ENCODE measurements at places on chromosomes 1 and 21.
A peak's percentile ranks its signal among the peaks of the same experiment; 100 is the strongest.

- DNase-seq = peak; percentile 12
Measured at GRCh38 chr1:61388566-61388965, 306.2 kb downstream of the NFIA start.

DNA sequence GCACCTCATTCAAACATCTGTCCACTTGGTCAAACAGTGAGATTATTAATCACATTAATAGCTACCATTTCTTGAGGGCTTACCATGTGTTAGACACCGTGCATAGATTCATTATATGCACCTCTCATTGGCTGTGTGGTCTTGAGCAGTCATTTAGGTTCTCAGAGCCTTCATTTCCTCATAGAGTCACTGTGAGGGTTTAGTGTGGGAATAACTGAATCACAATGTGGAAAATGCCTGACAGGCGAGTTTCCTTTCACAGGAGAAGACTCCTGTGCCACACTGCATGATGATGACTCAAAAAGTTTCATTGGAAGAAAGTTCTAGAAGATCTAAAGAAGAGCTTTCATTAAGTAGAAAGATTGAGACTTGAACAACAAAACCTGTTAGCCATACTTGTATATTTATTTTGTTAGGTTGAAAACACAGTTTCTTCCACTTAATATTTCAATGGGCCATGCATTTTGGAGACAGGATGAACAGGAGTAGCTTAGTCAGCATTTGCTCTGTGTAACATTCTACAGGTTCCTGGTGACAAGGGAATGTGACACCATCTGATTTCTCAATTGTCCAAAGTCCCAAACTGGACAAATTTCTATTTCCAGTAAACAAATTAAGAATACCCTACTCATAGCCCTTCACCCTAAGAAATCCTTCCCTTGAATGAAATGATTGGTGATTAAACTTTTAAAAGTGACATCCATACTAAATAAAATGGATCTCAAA, 45.7 kb downstream of the FYB2 start:
- no peak for DNase-seq

DNA sequence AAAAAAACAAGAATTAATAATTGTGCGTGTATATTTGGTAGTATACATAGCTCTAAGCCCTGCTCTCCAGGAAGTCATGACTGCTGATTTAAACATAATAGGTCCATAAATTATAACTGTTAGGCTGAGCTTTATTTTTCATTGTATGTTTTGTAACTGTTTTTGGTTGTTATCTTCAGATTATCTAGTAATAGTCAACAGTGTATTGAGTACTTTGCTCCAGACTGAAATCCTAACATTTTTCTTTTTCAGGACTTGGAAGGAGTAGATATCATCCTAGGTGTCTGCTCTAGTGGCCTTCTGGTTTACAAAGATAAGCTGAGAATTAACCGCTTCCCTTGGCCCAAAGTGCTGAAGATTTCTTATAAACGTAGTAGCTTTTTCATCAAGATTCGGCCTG, 90.9 kb downstream of the TMEM200B start:
- no peak for DNase-seq

DNA sequence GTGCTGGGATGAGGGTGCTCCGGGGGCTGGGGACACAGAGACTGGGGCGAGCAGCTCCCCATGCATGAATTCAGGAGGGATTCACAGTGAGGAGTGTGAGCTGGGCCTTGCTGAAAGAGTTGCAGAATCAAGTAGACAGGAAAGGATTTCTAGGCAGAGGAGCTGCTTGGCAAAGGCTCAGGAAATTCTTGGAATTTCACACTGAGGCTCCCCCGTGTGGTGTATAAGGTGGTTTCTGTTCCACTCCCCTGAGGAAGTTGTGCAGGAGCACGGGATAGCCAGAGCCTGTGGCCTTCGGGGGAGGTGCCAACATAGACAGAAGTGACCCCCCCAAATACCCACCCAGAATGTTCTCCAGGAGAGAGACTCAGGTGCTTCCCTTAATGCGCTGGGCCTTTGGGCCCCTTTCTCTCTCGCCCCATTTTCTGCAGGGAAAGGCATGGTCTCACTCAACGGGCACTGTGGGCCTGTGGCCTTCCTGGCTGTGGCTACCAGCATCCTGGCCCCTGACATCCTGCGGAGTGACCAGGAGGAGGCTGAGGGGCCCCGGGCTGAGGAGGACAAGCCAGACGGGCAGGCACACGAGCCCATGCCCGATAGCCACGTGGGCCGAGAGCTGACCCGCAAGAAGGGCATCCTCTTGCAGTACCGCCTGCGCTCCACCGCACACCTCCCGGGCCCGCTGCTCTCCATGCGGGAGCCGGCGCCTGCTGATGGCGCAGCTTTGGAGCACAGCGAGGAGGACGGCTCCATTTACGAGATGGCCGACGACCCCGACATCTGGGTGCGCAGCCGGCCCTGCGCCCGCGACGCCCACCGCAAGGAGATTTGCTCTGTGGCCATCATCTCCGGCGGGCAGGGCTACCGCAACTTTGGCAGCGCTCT, 58.5 kb upstream of the ACTL8 start:
- DNase-seq = no peak

GRCh38 chr1:178335426-178335825, 161.3 kb downstream of the CLEC20A start:
- no peak for DNase-seq

DNA sequence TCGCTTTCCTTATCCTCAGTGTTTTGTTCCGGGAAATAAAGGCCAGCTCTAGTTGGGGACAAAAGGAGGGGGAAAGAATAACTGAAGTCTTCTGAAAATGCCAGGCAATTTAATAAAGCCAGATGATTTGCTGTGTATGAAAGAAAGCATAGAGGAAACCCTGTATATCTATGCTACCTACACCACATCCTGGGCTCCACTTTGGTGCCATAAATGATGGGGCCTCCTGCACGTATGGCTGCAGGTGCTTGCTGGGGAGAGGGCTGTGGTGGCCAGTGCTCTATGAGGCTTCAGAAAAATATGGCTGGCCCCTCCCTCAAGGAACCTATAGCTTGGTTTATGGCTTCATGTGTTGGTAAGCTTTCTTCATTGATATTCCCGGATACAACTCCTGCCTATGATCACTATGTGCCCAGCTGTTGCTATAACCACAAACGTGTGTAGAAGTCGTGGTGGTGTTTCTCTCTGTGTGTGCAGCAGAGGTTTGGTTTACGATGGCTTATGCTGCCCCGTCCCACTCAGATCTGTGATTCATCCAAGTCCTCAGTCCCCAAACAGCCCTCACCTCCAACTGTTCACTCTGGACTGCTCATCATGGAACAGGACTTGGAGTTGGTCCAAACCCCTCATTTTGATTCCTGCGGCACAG, 59.5 kb downstream of the BACE2 start:
- no peak for DNase-seq

- DNase-seq = no peak
Measured at GRCh38 chr1:1355416-1355815, 2.9 kb downstream of the MXRA8 start.

DNA sequence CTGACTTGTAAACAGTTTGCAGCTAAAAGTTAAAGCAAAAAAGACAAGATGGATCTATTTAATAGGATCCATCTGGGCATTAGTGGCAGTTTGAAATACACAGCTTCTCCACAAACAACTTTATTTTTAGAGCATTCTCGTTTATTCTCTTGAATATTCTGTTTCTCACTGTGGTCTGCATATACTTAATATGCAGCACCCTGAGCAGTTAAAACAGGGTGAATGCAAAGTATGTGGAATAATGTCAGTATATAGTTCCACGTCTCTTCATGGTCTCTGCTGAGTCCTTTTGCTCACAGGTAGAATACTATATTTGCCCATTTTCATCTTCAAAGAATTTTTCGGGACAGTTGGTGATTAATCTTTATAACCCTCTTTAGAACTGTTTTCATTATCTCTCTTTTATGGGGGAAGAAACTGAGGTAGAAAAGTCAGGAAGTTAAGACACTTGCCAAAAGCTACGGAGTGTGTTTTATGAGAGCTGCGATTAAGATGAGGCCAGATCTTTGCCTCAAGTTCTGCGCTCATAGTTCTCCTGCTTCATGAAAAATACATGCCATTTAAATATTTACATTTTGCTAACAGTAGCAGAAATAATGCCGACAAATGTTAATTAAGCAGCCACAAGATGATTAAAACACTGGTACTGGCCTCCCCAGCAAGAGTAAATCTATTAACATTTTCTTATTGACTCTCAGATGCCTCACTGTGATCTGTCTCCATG, 115.6 kb downstream of the PTBP2 start:
- no peak for DNase-seq

- DNase-seq = peak; percentile 23
Measured at GRCh38 chr1:46595127-46595526, 8.9 kb downstream of the MKNK1 start.

DNA sequence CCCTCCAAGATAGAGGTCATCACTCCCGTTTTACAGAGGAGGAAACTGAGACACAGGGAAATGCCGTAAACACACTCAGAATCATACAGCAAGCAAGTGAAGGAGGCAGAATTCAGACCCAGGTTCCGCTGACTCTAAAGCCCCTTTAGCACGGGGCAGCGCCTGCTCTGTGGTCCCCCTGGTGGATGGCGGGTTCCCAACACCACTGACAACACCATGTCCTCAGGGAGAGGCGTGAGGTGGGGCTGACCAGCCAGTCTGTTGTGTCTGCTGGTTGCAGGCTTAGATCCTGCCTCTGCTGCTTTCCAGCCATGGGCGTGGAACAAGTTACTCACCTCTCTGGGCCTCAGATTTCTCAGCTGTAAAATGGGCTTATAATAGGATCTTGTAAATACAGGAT, 617.3 kb downstream of the MATN1 start:
- DNase-seq = peak; percentile 9
